ENCODE measurements at places on chromosomes 7 and 10.
A peak's percentile ranks its signal among the peaks of the same experiment; 100 is the strongest.

- DNase-seq: no peak
Observed at GRCh38 chr7:80098795-80099194, 35.8 kb upstream of the GNAI1 start.

DNA sequence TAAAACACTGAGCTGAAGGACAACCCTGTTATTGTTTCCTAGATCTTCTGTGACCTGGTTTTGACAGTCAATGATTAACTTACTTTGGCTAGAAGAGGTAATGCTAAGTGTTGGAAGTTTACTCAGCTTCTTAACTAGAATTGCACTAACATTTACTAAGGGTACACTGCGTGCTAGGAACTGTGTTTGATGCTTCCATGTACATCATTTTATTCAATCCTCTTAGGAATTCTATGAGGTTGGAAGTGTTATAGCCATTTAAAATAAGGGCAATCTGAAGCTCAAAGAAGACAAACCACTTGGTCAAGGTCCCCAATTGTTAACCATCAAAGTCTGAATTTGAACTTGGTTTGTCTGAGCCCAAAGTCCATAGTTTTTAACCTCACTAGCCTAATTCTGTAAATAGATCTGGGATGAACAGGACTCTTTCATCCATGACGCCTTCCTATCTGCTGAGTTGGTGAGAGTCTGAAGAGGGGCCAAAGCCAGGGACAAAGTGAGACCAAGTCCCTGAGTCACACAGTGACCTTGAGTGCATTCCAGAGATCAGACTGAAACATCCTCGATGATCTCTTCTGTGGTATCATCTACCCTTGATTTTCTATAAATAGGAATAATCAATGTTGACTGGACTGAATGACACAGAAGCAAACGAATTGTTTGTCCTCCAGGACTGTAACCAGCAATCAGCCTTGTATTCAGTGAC is 29.2 kb upstream of the ZNRF2 start:
- no peak for DNase-seq

GRCh38 chr10:92839191-92840085 is 8.9 kb upstream of the EXOC6 start:
- peak; percentile 6 for DNase-seq

- DNase-seq: no peak
Observed at GRCh38 chr10:32911285-32912016, 46.6 kb downstream of the ITGB1 start.

- peak; percentile 43 for DNase-seq
Observed at GRCh38 chr10:80356563-80356988, at the start of the genes DYDC1 and DYDC2. Gene DYDC1, minus strand, starts transcription at chr10:80356755. Its CDS starts 4,154 bp downstream, at chr10:80352601. Gene DYDC2, plus strand, starts transcription at chr10:80356781. Its CDS starts 5,663 bp downstream, at chr10:80362444.

DNA sequence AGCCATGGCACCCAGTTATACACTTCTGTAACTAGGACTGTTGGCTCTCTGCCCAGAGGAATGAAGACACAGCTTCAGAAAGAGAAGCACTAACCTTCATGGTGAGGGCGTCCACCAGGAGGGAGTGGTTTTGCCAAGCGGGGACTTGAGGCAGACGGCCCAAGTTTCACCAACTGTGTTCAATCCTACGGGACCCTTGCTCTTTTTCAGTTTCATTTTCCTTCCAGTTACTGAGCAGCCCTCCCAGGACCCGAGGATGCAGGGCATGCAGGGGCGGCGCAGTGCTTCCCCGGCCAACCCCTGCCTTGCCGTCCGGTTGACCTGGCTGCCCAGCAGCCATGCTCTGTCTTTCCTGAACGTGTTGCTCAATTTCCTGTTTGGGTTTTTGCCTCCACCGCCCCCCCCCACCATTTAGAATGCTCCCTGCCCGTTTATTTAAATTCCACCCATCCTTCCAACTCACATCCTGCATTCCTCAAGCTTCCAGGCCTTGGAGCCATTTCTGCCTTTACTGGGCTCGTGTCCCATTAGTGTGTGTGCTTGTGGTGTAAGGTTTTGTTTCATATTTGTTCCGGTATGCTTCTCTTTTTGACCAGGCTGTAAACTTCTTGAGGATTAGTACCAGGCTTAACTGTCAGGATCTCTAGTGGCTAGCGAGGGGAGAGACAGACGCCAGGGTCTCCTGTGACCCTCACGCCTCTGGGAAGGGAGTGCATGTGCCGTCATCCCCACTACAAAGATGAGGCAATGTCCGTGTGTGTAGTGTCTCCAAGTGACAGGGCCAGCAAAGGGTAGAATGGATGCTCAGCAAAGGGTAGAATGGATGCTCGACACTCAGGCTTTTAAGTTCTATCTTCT is 31.6 kb downstream of the IL15RA start:
- DNase-seq: no peak

GRCh38 chr10:31774299-31774900 is 154.2 kb downstream of the ARHGAP12 start:
- no peak for DNase-seq

DNA sequence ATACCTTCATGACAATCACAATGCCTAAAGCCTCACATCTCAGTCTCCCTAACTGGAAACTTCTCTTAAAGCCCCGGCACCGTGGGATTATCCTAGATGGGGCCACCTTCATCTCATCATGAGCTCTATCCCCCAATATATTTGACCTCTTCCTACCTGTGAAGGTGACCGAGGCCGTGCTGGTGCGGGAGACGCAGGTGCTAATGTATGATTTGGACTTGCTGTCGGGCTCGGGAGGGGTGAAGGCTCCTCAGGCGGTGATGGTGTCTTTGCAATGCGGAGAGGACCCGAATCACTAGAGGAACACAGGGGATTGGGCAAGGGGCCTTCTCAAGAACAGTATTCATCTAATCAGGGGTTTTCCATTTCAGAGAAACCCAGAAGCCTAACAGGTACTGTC is 168.4 kb downstream of the AMPH start:
- no peak for DNase-seq

- no peak for DNase-seq
Observed at GRCh38 chr7:159370-160270, 32.8 kb upstream of the FAM20C start.

DNA sequence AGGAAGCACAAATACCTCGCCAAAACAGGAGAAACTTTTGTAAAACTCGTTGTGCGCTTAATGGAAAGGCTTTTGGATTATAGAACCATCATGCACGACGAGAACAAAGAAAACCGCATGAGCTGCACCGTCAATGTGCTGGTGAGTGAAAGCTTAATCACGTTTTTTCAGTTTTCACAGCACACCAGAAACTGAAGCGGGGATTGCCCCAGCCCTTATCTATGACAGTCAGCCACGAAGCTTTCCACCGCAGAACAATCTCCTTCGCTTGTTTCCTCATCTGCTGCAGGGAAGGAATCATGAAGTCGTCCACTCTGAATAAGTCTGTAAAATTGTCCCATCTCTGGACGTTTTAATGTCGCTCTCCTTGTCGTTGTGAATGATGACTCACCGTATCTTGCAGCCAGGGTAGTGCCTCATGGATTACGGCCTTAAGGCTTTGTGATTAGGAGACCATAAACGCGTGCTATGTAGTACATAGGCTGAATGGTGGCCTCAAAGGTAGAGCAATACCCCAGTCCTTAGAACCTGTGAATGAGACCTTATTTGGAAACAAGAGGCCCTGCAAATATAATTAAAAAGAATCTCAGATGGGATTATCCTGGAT is 174.9 kb upstream of the NPS start:
- DNase-seq: no peak

GRCh38 chr7:27661811-27662489 is 733 bp downstream of the HIBADH start:
- DNase-seq: peak; percentile 8

GRCh38 chr7:1943933-1944618 is 274.0 kb downstream of the ELFN1 start:
- no peak for DNase-seq

- no peak for DNase-seq
Observed at GRCh38 chr7:44212018-44212417, 11.2 kb downstream of the YKT6 start.

DNA sequence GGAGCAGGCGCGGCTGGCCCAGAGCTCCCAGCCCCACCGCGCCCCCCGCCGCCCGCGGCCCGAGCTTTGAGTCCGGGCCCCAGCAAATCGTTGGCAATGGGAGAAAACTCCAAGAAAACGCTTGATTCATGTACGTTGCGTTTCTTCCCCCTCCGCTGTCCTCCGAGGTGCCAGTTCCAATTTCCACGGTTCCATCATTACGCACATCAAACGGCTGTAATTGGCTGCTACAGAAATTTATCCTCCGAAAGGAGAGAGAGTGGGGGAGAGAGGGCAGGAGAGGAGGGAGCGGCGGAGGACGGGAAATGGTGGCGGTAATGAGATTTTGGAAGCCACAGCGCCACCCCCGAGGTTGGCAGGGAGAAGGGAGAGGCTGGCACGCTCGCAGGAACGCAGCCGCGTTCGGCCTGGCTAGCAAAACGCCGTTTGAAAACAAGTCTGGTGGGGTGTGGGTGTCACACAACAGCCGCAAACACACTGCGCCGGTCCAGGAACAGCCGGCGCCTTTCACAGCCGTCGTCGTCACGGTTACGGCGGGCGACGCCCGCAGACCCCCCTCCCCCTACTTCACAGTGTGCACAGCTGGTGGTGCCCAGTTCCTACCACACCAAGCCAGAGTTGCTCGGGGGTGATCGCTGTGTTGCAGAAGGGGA is 57.5 kb downstream of the UNCX start:
- DNase-seq: peak; percentile 36

GRCh38 chr10:79042639-79043411 is 25.9 kb upstream of the ZMIZ1 start:
- no peak for DNase-seq

GRCh38 chr10:127315888-127316287 is 119.5 kb upstream of the INSYN2A start:
- DNase-seq: no peak

GRCh38 chr10:42988517-42989395 is 88.1 kb upstream of the RET start:
- DNase-seq: no peak

DNA sequence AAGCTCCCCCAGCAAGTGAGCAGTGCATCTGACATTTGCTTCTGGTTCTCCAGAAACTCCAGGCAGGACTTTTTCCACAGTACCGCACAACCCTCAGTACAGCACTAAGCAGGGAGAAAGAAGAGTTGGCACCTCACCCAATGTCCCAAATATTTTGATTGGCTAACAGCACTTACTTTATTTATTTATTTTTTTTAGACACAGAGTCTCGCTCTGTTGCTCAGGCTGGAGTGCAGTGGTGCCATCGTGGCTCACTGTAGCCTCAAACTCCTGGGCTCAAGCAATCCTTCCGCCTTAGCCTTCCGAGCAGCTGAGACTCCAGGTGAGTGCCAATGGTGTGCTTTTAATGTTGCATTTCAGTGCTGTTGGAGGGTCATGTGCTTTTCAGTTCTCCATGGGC is 200.3 kb upstream of the ZMIZ1 start:
- DNase-seq: no peak

DNA sequence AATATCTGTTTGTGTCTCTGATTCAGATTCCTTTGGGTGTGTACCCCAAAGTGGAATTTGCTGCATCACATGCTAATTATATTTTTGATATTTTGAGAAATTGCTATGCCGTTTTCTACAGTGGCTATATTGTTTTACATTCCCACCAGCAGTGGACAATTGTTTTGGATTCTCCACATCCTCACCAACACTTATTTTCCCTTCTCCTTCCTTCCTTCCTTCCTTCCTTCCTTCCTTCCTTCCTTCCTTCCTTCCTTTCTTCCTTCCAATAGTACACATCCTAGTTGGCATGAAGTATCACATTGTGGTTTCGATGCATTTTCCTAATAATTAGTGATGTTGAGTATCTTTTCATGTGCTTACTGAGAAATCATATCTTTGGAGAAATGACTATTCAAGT is 535.5 kb downstream of the SH2D4B start:
- no peak for DNase-seq

DNA sequence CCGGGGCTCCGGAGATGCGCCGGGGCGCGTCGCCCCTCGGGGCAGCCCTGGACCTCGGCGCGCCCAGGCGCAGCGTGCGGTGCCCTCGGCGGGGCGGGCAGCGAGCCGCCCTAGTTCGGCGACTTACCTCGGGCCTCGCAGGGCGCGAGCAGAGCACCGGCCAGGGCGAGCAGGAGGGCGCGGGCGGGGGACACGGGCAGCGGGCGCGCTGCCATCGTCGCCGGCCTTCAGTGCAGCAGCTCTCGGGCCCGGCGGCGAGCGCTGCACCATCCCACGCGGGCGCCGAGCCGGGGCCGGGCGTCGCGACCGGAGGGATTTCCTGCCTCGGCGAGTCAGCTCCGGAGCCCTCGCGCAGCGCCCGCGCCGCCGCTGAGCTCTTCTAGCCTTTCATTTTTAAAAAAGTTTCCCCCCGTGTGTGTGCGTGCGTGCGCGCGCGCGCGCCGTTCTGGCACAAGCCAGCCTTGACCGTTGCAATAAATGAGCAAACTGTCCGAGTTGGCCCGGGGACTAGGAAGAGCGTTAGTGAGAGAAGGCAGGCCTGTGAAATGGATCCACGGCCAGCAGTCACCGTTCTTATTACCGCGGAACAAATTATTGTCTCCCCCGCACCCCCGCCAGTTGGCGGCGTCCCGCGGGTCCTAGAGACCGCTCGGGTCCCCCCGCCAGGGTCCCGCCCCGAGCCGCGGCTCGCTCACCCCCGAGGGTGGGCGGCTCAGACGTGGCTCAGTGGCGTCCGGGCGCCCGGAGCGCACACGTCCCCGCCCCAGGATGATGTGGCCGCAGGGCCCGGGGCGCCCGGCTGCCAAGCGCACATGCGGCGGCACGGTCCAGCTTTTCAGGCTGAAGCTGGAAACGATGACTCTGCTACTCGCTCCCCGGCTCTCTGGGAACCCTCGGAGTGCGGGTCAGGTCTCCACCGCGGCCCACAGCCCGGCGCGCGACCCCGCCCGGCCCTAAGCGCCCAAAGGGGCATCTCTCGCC is at the start of gene ADAM12:
Gene ADAM12 (minus strand): TSS at position 547 of the 981 bp plus-strand sequence. CDS start 332 bp downstream, at position 215.
- DNase-seq: peak; percentile 10

DNA sequence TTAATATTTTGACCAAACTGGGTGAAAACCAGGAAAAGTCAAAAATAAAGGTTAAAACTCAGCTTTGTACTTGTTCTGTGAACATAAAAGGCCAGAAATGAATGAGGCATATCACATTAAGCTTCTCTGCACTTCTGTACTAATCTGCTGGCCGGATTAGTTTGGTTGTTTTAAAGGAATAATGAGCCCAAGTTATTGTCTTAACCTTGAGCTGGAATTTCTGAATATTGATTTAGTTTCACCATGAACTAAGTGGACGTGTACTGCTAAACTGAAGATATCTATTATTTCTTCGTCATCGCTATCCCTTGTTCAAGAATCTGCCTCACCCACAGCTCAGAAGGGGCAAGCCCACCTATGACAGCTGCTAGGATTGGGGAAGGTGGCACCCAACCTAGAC is 101.1 kb upstream of the FRMD4A start:
- no peak for DNase-seq

DNA sequence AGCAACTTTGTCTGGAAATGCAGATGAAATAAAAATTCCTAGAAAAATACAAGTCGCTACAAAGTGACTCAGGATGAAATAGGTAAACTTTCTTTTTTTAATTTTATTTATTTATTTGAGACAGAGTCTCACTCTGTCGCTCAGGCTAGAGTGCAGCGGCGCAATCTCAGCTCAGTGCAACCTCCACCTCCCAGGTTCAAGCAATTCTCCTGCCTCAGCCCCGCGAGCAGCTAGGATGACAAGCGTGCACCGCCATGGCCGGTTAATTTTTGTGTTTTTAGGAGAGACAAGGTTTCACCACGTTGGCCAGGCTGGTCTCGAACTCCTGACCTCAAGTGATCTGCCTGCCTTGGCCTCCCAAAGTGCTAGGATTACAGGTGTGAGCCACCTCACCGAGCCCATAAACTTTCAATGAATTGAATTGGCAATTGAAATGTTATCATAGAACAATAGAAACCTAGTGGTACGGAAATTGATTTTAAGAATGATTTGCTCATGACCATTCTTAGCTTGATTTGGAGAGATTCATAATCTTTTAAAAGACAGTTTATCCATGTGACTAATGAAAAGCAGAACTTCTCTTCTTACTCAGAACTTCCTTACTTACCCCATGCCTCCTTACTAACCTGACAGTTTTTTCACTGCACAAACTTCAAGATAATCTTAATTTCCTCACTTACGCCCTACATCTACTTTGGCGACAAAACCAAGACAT is 161.7 kb downstream of the FAM107B start:
- no peak for DNase-seq
